ENCODE measurements at places on chromosomes 1 and 21.
A peak's percentile ranks its signal among the peaks of the same experiment; 100 is the strongest.

- no peak for DNase-seq
Observed at GRCh38 chr1:43530483-43531106, at the start of gene PTPRF. TSS of gene PTPRF (plus strand) at chr1:43530883. CDS start at chr1:43545076, 14,193 bp downstream.

GRCh38 chr1:169595764-169596711 lies 9.8 kb upstream of the F5 start:
- peak; percentile 22 for DNase-seq

GRCh38 chr1:101438359-101438758 lies 201.5 kb downstream of the S1PR1 start:
- DNase-seq, result no peak

- DNase-seq, result peak; percentile 48
Observed at GRCh38 chr1:17874231-17874630, 119.1 kb downstream of the ACTL8 start.

DNA sequence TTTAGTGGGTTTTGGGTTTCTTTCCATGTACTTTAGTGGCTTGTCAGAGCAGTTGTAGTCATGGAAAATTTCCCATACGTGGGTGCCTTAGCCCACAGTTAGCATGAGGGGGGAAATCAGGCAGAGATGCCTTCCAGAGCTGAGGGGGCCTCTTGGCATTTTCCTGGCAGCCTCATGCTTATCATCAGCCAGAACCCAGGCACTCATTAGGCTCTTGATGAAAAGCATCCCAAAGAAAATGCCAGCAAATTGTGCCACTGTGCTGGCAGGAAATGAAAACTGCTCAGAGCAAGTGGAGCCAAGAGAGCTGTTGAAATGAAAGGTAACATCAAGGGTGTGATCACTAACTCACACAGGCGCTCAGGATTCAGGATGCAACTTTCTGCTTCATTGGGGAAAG lies 128.0 kb downstream of the TNNI3K start:
- no peak for DNase-seq

GRCh38 chr1:43632135-43632670 lies 17.7 kb upstream of the KDM4A start:
- no peak for DNase-seq

DNA sequence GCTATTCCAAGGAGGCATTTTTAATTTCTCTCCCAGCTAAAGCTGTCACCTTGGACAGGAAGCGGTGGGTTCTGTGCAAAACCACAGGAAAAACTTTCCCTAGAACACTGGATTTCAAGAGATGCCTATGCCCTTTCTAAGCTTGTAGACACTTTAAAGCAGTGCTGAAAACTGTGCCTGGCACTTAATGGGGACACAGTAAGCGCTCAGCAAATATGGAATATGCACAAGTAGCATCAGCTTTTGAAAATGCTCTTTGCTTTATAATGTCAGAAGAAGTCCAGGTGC lies 50.9 kb upstream of the TARBP1 start:
- no peak for DNase-seq

- DNase-seq, result no peak
Observed at GRCh38 chr1:215054266-215054665, 28.3 kb upstream of the KCNK2 start.

- no peak for DNase-seq
Observed at GRCh38 chr1:221635305-221635704, 106.6 kb downstream of the DUSP10 start.
